ENCODE measurements at places on chromosomes 4 and X.

GRCh38 chr4:36292556-36293188 lies 11.3 kb downstream of the DTHD1 start:
- no peak for DNase-seq

DNA sequence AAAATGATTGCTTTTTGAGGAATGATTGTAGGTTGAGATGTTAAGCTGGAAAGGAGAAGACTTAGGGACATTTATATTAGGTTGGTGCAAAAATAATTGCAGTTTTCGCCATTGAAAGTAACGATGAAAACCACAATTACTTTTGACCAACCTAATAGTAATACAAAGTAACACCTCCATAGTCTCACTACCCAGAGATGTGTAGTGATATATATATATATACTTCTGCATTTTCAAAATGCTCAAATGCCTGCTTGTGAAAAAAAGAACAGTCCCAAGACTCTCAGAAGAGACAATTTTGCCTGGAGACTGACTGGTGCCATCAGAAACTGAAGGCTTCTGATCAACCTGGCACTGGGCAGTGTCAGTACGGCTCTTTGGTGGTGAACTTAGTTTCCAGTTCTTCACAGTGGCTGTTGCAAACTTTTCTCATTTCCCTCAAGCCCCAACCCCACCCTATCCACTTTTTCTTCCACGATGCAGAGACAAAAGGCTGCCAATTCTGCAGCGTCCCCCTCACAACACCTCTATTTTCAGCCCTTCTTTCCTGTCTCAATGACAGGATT lies 35.1 kb upstream of the TAPT1 start:
- DNase-seq: no peak

DNA sequence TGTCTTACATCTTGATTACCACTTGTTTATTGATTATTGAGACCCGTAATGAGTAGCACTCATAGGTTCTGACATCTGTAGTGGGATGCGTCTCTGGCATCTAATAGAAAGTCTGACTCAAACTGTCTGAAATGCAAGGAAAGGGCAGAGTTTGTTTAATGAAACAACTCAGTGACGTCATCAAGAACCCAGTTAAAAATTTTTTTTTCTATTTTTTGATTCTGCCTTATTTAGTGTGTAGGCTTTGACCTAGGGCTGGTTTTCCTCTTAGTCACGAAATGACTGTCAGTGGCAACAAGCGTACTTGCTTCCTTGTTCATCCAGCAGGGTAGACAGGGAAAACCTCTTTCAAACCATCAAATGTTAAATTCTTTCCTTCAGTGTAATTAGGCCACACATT lies 3.1 kb upstream of the CDKL5 start:
- DNase-seq: no peak

- DNase-seq: no peak
Measured at GRCh38 chr4:76767983-76768382, 130.0 kb downstream of the SOWAHB start.

DNA sequence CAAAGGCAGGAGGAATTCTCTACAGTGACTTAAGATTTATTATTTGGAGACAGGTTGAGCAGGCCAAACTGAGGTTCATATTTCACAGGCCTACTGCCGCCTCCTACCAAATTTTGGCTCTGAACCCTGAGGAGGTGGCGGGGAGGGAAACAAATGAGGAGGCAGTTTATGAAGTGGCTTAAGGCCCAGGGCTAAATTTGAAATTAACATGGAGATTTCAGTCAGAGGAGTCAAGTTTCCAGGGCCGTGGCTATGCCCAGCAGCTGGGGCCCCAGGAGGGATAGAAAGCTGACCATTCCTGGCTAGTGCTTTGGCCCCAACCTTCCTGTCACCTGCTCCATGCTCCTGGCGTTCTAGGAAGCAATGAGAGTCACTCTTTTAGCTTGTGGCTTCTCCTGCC lies 73.4 kb upstream of the ARHGAP36 start:
- no peak for DNase-seq

GRCh38 chr4:123418351-123418931 lies 21.8 kb downstream of the SPRY1 start:
- DNase-seq: peak; percentile 14

DNA sequence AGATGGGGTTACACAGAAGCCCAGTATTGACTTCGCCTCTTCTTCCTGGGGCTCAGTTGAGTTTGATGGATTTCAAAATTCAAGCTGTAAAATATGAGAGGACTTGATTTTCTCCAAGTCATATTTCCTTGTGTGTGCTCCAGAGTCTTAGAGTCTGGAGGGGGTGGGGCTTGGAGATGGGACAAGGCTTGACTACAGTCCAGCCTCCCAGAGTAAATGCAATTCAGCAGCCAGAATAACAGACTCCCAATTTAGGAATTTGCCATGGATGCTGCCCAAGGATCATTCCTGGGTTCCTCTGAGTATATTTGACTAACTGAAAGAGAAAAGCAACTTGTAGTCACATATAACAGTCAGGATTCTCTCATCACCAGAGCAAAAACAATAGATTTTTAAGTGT lies 53.7 kb upstream of the RBPJ start:
- DNase-seq: no peak

DNA sequence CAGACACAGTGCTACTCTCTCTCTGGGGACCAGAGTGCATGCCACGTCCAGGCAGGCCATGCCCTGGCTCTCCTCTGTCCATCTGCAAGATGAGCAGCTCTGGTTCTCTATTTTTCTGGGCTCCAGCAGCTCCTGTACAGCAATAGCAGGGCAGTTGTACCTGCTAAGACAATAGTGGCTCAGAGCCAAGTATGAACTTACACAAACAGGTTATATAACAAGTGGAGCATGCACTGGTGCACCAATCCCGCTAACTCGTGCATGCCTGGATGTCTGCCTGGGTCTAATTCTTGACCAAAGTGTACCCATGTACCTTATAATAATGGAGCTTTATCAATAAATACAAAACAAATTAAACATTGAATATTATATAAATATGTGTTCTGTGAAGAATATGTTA lies 392.3 kb downstream of the CENPC start:
- DNase-seq: no peak

DNA sequence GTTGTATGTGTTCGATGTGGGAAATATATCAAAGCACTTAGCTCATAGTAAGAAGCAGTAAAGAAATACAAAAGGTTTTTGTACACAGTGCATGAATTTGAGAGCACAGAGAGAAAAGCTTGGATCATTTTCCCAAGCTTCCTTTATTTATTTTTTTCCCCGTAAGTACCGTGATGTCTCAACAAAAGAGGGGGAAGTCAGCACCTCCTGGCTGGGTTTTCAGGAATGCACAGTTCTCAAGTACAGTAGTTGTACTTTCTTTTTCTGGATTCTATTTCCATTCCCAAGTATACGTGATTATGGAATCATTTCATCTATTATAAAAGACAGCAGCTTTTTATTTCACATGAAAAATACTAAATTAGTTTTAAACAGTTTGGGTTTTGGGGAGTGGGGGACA lies 171.5 kb upstream of the EDNRA start:
- no peak for DNase-seq

- DNase-seq: no peak
Measured at GRCh38 chrX:91434351-91435168, at the start of gene PABPC5. Gene PABPC5, plus strand, starts transcription at chrX:91434839. Its CDS starts 739 bp downstream, at chrX:91435578.

DNA sequence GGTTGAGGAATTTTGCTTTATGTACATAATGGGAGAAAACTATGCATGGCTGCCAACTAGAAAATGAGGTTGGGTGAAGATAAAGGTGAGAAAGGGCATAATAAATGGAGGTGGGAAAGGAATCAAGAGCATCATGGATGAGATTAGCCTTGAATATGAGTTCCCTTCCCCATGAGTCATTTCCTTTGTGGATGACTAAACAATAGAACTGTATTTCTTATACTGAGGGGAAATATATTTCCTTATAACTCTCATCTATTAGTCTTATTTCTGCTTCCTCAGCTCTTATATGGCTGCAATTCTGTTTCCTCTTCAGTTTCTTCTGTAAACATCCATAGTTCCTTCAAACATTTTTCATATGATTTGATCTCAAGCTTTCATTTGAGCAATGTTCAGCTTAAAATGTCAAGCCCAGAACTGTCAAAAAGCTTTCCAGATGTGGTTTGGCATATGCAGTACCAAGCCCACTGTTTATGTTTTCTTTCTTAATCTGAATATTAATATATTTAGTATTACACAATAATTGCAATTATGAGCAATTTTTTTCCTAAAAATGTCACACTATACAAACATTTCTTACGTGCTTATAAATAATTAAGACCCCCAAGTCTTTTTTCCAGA lies 100.7 kb upstream of the GRPR start:
- peak; percentile 5 for DNase-seq

GRCh38 chrX:107730991-107731766 lies 44.4 kb downstream of the TSC22D3 start:
- no peak for DNase-seq

- DNase-seq: no peak
Measured at GRCh38 chr4:154521607-154522006, 28.6 kb downstream of the PLRG1 start.

GRCh38 chr4:185235843-185236503 lies 26.6 kb downstream of the SNX25 start:
- peak; percentile 46 for DNase-seq

DNA sequence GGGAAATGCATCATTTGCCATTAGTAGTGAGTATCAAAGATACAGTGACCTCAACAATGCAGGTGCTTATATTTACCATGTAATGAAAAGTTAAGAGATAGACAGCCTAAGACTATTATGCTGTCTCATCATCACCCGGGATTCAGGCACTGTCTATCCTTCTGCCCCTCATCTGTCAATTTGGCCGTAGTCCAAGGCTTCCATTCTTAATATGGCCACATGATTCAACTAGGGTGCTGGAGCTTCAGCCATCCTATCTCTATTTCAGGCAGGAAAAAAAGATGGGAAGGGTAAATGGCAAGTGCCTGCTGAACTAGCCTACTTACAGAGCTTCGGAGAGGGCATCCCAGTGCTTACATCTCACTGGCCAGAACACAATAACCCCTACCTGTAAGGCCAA lies 196.7 kb upstream of the LNX1 start:
- no peak for DNase-seq

DNA sequence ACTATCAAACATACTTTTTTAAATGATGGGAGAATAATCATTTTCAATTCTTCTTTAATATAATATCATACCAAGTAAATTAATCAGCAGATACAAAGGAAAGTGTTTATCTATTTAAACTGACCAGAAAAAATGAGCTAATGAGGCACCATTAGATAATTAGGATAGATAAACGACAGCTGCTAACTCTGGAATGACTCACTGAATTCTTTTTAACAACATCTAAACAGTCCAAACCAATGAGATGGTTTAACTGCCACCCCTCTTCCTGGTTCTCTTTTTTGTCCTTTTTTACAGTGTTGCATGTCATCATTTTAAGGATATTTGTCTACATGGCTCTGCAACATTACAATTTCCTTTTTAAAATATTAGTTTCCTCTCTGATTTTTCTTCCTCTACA lies 41.6 kb downstream of the UNC5C start:
- DNase-seq: no peak

DNA sequence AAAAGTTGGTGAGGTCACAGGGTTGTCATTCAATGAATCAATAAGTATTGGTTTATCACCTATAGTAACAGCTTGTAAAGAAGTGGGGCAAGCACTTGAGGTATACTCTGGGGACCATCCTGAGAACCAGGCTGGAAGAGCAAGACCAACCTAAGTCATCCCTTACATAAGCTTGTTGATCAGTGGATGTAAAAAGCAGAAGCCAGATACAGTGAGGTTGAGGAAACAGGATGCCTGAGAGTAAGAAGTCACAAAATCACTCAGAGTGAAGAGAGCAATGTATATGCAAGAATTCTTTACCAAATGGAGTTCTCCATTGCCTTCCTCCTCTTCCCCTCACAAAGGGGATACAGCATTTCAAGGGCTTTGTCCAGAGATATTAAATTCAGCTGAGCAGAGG lies 76.3 kb upstream of the PACRGL start:
- DNase-seq: no peak

DNA sequence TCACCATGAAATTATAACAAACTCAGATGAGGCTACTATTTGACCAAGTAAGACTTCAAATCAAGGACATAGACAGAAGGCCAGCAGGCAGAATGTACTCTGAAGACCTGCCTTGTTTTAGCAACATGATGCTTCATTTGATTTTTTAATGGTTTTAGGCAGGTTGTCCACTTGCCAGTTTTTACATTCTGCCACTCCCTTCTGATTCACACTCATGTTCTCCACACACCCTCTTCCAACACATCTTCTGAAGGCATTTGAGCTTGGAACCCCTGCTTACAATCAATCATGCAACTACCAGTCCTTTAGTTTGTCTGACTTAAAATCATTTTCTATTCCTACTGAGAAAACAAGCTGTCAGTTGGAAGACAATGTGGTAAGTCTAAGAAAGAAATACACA lies 114.9 kb upstream of the SMIM31 start:
- no peak for DNase-seq

- peak; percentile 6 for DNase-seq
Measured at GRCh38 chrX:3940000-3940610, 226.7 kb upstream of the PRKX start.

DNA sequence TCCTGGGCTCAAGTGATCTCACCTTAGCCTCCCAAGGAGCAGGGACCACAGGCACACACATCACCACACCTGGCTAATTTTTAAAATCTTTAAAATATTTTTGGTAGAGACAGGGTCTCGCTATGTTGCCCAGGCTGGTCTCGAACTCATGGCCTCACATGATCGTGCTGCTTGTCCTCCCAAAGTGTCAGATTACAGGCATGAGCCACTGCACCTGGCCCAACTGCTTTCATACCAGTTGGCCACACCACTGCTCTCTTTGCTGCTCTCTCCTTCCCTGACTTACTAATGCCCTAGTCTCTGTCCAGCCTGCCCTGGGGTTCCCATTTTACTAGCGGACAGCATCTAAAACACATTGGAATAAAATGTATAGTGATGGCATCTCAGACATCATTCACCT lies 67.1 kb downstream of the CLDN22 start:
- no peak for DNase-seq

GRCh38 chr4:186020106-186020792 lies 48.7 kb upstream of the TLR3 start:
- DNase-seq: no peak

- no peak for DNase-seq
Measured at GRCh38 chr4:81118086-81118485, 87.6 kb downstream of the BMP3 start.

DNA sequence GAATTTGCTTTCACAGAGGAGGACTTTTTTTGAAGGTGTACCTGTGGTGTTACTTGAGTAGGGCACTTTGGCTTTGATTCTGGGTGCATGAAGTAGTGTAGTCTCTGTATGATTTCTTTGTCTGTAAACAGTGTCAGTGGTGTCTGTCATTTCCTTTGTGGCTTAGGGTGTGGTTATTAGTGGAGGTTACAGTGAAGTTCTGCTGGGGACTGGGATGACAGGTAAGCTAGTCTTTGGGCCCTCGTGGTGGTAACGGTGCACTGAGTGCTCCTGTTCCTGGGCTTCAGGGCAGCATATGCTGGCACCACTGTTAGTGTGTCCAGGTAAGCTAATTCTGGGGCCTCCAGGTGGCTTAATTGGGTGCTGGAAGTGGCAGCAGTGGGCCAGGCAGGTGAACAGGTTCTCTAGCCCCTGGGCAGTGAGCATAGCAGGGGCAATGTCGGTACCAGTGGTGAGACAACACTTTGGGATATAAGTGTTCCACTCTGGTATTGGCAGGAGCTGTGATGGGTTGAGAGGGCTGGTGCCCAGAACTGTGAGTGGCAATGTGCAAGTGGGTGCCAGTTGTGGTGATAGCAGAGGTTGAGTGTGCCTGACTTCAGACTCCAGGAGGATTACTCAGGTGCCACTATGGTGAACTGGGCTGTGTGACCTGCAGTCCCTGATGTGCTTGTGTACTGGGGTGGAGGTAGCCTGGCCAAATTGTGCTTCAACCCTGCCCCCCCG lies 26.0 kb upstream of the VSIG1 start:
- DNase-seq: no peak

GRCh38 chrX:123331859-123332258 lies 147.8 kb downstream of the GRIA3 start:
- DNase-seq: no peak

All from LoVo (cell line).